Fibroblast of the aortic adventitia (primary cell): ENCODE measurements at places on chromosomes 7 and 10.

DNA sequence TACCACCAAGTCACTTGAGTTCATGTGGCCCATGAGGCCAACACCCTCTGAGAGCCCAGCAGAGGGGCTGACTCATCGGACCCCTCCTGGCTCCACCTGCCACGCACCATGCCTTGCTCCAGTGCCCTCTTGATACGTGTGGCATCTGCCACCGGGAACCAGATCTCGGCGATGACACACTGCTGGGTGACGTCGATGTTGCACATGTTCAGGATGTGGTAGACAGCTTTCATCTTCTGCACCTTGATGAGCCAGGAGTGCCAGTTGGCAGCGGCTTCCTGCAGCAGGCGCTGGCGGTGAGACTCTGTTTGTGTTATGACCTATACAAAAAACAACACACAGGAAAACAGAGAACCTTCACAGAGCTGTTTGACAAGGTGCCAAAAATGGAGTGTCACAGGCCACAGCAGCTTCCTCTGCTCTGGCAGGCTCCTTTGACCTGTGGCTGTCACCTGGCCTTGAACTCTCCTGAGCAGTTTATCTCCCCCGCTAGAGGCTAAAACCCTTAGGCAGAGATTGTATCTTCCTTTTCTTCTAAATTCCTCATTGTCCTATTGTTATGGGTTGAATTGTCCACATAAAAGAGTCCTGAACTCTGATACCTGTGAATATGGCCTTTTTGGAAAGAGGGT, 45.2 kb upstream of the TMEM213 start:
- no peak for DNase-seq

GRCh38 chr10:77898323-77899079, 28.1 kb downstream of the DLG5 start:
- DNase-seq: no peak

DNA sequence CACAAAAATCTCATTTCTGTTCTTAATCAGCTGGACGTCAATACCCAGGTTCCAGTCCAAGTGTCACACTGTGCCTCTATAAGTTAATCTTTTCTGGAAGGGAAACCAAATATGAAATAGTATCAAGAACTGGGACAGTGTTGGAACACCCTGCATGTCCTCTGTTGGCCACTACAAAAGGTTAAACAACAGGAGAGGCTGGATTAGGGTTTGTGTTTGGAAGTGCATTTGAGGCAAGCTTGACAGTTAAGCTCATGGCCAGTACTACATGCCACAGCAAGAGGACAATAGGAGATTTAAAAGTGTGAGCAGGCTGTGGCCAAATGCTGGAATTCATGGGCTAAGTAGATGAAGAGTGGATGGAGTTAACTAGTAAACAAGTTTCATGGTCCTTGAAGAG, 751.5 kb downstream of the AUTS2 start:
- DNase-seq: no peak

DNA sequence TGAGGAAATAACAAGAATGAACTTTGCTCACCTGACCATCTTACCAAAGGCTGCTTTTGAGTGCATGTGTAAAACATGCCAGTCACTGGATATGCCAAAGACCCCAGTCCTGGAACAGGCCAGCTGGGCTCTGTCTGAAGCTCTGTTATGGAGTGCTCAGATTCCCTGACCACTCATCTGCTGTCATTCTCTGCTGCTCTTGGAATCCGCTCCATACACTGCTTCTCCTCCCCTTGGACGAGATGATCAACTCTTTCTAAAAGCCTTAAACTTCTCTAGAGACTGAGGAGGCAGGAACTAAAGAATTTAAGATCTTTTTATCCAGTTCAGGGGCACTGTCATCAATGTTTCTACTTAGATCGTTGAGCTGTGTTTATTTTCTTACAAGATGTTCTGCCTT, 100.2 kb downstream of the SPAG6 start:
- no peak for DNase-seq

DNA sequence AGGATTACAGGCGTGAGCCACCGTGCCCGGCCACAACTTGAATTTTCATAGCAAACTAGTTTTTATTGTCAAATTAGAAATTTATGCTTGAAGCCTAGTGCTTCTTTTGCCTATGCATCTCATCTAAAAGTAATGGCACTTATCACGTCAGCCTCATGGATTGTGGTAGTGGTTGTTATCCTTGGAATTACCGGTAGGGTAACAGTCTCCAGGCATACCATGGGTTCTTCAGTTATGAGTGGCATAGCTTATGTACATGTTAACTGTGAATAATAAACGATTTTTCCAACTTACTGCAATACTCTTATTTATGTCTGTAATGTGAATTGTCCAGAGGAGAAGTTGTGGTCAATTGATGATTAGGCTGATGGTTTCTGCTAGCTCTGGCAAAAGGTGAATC, 63.1 kb downstream of the BMPR1A start:
- DNase-seq: no peak

DNA sequence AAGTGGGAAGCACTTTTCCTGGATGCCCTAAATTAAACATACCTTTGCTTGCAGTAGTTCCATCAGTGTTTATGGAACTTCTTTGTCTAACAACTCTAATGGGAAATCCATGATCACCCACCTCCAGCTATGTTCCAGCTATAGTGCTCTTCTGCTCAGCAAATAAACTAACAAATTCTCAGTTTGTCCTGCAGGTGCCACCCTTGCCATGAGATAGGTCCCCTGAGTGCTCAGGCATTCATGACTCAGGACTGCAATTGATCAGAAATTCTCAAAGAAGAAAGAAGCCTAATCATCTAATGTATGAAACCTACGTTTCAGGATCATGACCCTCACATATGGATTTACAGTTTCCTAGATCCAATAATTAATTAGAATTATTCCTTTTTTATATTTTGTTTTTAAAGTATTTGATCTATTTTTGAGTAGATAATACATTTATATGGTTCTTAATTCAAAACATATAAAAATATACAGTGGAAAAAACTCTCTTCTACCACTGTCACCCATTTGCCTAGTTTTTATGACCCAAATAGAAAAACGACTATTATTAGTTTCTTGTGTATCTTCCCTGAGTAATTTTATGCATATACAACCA, 48.7 kb upstream of the DYNC1I1 start:
- DNase-seq: peak; percentile 48

DNA sequence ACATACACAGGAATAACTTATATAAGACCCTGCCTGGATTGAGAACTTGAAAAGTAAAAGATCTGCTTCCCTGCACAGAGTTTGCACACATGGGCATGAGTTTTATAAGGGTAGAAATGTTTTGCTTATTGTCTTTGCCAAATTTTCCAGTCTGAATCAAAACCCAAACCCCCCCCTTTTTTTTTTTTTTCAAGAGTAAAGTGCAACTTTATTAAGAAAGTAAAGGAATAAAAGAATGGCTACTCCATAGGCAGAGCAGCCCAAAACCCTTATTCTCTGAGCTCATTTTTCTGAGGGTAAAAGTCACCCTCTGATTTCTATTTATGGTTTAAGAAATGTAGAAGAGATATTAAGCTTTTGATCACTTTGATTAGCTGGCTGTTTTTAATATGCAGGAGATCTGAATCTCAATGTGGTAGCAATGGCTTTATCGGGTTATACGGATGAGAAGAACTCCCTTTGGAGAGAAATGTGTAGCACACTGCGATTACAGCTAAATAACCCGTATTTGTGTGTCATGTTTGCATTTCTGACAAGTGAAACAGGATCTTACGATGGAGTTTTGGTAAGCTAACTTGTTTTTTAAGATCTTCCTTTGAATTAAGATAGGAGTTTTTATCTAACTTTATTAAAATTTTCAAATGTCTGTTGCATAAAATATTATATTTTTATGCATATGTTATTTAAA, 18.7 kb downstream of the MIOS start:
- no peak for DNase-seq

GRCh38 chr7:41940760-41941343, 238.0 kb upstream of the INHBA start:
- DNase-seq: peak; percentile 86

GRCh38 chr7:33593611-33594010, 311.7 kb upstream of the BMPER start:
- DNase-seq: no peak

- peak; percentile 75 for DNase-seq
These were observed 177.6 kb upstream of the NAMPT start for GRCh38 chr7:106462365-106462859.

DNA sequence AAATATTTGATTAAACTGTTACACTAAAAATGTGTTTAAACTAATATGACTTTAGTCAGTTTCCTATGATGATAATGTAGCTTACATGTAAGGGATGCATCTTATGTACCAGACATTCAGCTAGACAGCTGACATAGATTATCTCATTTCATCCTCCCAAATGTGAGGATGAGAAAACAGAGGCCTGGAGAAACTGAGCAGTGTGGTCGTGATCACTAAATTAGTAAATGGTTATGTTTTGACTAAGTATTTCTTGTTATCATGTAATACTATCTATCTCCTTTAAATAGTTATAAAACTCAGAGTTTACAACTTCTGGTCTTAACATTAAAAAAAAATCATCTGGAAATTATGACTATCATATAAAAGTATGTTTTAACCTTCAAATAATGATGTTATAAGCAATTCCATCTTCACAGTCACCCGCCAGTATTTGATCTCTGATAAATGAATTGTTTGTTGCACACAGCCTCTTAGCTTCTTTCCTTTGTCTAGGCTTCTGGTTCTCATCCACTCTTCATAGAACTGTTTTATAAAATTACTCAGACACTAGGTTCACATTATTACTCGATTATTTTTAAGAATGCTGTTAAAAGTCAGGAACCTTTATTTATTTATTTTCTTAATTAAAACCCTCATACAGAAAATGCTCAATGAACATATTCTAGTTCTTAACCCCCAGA, 33.6 kb upstream of the HDAC9 start:
- no peak for DNase-seq

DNA sequence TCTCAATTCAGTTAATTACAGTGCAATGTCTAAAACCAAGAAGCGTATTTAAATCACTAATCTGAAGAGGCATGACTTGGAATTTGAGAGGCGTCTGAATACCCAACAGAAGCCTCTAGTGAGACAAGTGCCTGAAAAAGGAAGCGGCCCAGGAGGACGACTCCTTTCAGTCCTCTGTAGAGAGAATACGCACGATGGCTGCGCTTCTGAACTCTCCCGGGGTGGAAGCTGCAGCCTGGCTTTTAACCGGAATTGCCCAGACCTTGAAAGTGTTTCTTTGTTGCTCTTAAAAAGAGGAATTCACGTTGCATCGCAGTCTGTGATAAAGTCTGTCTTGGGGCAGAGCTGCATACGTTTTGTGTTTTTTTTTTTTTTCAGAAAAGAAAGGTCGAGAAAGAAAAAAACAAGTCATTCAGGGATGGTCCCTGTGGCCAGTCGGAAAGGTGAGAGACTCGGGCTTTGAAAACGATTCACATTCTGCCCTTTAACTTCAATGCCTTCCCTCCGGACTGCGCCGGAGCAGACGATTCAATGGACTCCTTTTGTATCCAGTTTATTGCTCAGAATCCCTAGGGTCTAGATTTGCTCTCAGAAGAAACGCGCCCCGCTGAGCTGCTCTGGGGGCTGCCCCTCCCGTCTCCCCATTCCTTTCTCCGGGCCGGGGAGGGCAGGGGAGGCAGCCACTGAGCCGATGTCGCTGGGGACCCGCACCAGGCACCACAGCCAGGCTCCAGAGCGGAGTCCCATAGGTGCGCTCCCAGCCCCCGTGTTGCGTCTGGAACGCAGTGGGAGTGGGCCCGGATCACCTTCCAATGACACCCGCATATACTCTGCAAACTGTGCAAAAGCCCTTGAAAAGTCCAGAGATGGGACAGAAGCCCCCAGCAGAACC, 994 bp upstream of the PTF1A start:
- DNase-seq: no peak

DNA sequence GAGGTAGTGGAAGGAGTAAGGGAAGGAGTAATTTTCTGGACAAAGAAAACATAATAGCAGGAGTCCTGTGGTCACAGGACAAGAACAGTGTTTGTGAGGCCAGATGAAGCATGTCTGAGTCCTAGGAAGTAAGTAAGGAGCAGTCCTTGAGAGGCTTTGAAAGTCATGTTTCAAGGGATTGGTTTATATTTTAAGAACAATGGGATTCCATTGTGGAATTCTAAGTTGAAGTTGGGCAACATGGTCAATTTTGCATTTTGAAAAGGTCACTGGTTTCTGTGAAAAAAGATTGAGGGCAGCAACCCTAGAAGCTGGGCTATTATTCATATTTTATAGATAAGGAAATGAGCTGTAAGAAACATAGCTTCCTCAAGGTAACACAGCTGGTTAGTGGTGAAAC, 10.8 kb upstream of the SLC25A28 start:
- peak; percentile 84 for DNase-seq
